ENCODE measurements at places on chromosomes 3 and 15.

DNA sequence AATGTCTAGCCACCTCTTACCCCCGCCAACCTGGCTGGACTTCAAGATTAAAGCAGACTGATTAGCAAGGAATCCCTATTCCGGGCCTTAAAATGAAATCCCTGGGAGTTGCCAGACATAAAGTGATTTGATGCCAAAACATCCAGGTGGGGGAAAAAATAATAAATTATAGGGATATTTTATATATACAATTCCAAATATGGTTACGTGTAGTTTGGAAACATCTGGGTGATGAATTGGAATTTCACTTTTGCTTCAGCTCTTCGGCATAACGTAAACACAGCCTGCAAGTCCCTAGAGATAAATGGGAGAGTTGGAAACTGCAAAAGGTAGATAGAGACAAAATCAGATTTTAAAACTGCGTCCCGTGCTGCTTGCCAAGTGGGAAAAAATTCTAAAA lies 545.5 kb upstream of the MDFIC2 start:
- no peak for DNase-seq

GRCh38 chr3:69353503-69353902 lies 32.4 kb downstream of the FRMD4B start:
- no peak for DNase-seq

- no peak for DNase-seq
These were observed 138.4 kb upstream of the RARB start for GRCh38 chr3:25289663-25290062.

DNA sequence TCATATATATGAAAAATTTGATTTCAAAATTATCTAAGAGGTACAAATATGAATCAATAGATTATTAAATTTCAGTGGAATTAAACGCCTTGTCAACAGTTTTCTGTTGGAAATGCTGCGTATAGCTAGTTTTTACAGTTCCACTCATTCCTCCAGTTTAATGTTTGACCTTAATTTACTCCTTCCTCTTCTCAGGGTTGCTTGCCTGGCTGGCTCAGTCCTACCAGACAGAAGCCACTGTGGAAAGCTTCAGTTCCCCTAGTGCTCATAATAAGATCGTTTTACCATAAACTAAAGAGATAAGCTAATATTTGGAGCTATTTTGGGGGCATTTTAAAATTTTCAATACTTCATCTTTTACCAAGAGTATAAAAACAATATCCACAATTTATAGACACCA lies 22.8 kb downstream of the EMC7 start:
- no peak for DNase-seq

GRCh38 chr3:157428853-157429252 lies 7.8 kb upstream of the PTX3 start:
- no peak for DNase-seq

- DNase-seq = no peak
These were observed 21.4 kb downstream of the GRAMD2A start for GRCh38 chr15:72176159-72176558.

- DNase-seq = no peak
These were observed 32.9 kb downstream of the CERS3 start for GRCh38 chr15:100495861-100496260.

- DNase-seq = no peak
These were observed 14.3 kb downstream of the ARL8B start for GRCh38 chr3:5136211-5136918.

- DNase-seq = no peak
These were observed 122.3 kb downstream of the CHRNA7 start for GRCh38 chr15:32152574-32152973.

DNA sequence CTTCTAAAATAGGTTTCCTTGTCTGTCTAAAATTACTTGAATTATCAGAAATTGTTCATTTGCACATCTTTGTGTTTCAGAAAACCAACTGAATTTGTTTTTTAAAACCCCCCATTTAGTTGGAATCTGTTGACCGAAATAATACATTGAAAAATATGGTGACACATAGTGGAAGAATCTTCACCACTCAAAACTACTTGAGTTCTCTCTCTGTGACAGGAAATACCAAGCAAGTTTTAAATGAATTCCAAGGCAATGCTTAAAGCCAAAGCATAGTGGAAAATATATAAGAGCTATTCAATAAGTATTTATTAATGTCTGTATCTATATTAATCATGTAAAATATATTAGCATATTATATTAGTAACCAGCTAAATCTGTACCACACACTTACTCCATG lies 224.9 kb upstream of the COL8A1 start:
- no peak for DNase-seq

DNA sequence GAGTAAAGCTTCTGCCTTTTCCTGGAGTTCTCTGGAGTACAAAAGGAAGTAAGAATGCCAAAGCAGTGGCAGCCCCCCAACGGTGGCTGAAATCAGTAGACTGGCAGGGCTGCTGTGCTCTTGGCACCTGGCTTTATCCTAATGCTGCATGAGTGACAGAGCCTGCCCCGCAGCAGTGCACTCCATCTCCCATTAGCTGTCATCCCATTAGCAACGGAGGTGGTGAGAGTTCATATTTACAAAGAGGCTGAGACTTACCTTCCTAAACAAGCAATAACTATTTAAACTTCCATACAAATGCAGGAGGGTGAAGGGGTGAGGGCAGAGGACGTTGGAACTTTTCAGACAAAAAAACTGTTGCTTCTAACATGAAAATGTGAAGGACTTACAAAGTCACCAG lies 51.9 kb downstream of the SERPINI1 start:
- no peak for DNase-seq

GRCh38 chr3:144775551-144775950 lies 803.9 kb downstream of the DIPK2A start:
- no peak for DNase-seq

- DNase-seq = no peak
These were observed 27.1 kb upstream of the SKIL start for GRCh38 chr3:170330366-170330765.

DNA sequence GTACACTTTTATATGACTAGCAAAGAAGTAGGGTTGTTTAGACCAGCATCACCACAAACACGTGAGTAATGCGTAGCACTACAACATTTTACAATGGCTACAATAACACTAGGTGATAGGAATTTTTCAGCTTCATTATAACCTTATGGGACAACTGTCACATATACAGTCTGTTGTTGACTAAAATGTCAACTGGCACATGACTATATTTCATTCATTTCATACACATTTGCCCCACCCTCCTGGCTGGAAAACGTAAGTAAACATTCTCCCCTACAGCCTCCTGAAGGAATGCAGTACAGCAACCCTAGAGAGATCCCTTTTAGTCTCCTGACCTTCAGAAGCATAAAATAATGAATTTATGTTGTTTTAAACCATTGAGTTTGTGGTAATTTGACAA lies 16.2 kb downstream of the RIOX2 start:
- no peak for DNase-seq

DNA sequence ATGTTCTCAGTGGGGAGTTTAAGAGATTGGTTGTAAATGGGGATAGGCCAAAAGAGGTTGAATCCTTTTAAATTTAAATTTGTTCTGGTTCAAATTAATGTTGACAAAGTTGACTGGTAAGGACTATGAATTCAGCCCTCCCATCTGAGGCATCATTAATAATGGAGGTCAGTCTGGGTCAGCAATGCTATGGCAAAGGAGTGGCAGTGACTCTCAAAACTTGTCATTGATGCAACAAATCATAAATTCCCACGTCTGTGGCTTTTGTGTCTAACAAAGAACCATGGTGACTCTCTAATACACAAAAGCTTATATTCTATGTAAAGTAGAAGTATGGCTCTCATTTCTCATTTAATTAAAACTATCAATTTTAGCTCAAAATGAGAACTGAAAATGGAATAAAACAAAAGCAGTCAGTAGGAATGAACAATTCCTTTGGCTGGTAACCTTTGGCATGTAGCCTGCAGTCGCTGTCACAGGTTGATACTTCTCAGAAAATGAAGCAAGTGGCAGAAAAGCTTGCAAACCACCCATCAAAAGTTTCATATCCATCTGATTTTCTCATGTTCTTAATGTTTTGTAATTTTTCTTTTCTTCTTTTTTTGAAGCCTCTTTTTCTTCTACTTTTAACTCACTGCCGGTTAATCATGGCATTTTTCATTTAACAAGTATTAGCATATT lies 12.2 kb upstream of the ZBED2 start:
- no peak for DNase-seq

DNA sequence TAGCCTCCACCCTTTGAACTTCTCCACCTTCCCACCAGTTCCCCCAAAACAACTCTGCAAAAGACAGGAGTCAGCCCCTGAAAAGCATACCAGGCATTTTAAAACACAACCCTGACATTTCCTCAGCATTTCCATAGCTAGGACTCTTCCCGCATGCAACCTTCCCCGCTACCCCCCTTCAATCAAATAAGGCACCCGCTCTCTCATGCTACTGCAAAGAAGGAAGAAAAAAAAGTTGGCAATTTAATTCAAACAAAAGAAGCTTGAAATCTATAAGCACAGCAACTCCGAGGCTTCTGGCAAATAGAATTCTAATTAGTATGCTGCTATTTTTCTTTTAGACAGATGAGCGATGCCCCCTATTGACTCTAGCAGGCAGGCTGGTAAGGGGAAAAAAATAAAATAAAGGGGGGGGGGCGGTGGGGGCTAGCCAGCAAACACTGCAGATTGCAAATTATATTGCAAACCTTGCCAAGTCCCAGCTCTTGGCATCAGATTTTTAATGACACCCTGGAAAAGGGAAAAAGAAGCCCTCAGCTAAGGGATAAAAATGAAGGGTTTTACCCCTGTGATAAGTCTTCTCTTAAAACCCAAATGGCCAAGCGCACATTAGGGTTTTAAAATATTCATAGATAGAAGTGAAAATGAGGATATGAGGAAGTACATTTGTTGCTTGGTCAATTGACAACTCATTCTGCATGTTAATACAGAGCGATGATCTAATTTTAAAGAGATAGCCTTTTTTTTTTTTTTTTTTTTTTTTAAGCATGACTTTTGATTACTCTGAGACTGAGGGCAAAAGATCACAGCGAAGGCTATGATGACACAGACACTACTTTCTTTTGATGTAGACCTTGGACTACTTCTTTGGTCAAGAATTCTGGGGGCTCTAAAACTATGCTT lies 255.2 kb downstream of the NR2F2 start:
- peak; percentile 46 for DNase-seq

DNA sequence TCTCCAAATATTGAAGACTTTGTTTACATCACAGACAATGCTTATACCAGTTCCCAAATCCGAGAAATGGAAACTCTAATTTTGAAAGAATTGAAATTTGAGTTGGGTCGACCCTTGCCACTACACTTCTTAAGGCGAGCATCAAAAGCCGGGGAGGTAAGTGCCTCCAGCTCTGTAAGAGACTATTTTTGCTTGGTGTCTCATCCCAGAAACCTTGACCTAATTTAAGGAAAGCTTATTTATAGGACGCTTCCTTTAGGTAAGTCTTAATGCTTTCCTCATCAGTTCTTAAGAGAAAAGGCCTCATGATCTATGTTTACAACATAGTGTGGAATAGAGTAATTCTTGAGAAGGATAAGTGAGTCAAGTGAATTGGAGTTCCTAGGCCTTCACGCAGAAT lies 11.8 kb downstream of the CCNB2 start:
- no peak for DNase-seq

- no peak for DNase-seq
These were observed 18.1 kb upstream of the ALDH1A3 start for GRCh38 chr15:100861511-100861991.

DNA sequence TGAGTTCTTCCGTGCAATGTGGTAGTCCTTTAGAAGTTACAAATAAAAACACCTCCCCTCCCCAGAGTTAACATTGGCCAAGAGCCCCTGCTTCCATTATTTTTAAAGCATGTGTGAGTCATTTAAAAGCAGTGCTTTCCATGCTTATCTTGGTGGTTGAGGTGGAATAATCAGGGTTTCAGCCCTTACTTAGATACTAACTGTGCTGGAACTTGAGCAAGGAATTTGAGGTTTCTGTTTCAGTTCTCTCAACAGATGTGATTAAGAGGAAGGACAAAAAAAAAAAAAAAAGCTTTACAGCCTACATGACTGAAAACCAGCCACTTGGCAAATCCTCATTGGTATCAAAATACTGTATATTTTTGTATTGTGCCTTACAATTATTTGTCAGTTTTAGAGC lies 64.5 kb downstream of the CGNL1 start:
- no peak for DNase-seq

DNA sequence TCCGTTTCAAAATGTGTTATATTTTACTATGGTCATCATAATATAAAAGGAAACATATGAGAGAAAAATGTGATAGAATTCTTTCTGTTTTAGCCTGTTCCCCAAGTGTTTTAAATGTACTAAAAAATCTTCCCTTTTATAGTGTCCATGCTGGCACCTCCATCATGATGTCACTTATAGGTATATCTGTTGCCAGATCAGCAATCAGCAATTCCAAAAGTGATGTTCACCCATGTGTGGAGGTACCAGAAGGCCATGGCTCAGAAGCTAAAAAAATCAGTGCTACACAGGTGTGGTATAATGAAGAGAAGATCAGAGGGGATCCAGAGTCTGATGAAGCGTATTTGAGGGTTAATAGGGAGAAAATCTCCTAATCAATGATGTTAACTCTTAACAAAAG lies 1.1 kb upstream of the GPR15 start:
- no peak for DNase-seq

- DNase-seq = no peak
These were observed 60.6 kb upstream of the GCNT3 start for GRCh38 chr15:59550956-59551355.

DNA sequence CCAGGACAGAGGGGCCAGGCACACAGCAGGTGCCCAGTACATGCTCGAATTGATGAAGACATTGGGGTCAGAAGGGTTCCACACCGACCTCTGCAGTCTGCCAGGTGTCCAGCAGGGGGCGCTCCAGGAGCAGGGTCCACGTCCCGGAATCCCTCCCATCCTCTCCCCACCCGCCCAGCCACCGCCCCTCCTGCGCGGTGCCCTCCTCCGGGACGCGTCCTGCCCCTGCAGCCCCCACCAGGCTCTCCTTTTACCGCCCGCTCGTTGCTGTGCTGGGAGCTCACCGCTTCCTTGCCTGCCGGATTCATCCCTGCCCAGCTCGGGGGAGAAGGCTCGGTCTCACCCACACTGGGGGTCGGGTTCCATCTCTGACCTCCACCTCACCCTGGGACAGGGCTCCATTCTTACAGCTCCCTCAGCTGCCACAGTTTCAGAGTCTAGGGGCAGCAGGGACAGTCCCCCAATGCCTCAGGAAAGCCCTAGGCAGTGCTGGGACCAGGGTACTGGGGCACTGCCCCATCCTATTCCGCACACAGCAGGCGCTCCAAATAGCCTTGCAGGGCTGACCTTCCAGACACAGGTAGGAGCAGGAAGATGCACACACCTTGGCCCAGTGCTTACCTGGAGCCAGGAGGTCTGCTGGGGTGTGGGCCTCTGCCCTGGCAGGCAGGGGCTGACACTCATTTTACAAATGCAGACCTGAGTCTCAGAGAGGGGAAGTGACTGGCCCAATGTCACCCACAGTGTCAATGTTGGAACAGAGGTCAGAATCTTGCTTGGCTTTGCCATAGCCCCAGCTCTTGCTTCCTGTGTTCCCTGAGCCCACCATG lies 31.0 kb downstream of the GRIP2 start:
- DNase-seq = no peak

- no peak for DNase-seq
These were observed 80.1 kb downstream of the SSR3 start for GRCh38 chr3:156474560-156475389.

DNA sequence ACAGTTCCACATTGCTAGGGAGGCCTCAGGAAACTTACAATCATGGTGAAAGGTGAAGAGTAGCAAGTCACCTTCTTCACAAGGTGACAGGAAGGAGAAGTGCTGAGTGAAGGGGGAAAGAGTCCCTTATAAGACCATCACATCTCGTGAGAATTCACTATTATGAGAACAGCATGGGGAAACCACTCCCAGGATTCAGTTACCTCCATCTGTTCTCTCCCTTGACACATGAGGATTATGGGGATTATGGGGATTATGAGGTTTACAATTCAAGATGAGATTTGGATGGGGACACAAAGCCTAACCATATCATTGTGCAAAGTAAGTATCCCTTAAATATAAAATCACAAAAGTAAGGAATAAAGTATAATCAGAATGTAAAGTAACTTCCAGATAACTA lies 375.9 kb upstream of the NAALADL2 start:
- no peak for DNase-seq
